Activated CD4-positive, alpha-beta T cell treated with anti-CD3 and anti-CD28 coated beads for 24 hours (primary cell): ENCODE measurements at places on chromosomes 12 and 14.

GRCh38 chr12:18907127-18907526 lies 169.2 kb downstream of the CAPZA3 start:
- DNase-seq = no peak

DNA sequence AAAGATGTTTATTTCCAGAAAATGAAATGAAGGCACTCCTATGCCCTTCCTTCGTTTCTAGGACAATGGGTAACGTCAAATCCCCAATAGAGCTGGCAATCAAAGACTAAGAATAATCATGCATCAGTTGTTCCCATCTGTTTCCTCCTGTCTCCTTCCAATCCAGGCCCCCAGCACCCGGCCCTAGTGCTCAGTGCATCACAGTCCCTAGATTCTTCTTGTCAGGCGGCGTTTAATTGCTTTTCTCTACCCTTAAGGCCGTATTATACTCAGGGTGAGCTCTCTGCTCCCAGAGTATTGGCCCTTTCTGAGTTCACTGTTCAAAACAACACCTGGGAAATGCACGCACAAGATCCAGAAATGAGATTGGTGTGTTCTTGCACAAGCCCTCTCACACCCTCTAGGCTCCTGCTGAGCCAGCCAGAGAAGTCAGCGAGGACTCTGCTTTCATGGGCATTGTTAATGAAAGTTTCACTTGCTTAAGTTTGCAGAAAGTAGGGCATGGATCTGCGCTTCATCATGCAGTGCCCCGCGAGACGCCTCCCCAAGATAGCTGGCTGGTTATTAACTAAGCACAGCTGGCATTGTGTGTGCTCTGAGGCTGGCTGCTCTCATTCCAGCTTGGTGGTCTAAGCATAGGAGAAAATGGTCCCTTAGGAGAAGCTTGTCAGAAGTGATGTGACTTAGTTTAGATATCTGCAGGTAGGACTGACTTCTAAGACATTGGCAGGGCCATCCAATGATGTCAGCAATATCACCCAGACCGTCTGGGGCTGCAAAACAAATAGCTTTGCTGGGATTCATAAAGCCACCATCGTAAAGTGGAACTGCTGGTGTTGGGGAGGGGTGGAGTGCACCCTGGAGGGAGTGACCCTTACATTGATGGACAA lies 28.7 kb downstream of the CRACR2A start:
- DNase-seq = no peak

GRCh38 chr12:9127484-9127883 lies 11.8 kb upstream of the A2M start:
- no peak for DNase-seq

DNA sequence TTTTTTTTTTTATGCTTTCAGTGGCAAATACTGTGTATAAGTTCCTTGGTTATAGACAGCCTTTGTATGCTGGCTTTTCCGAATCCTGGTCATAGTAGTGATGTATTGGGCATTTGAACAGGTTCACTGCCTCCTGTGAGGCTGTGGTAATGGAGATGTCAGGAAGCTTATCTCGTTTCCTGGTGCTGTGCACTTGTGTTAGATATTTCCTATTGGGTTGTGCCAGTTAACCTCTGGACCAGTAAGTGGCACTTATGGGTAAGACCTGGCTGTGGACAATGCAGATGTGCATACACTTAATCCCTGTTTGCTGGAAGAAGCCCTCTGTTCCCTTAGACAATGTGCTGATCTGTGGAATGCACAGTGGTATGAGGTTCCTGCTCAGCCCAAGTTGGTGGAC lies 135.4 kb upstream of the KITLG start:
- DNase-seq = no peak

DNA sequence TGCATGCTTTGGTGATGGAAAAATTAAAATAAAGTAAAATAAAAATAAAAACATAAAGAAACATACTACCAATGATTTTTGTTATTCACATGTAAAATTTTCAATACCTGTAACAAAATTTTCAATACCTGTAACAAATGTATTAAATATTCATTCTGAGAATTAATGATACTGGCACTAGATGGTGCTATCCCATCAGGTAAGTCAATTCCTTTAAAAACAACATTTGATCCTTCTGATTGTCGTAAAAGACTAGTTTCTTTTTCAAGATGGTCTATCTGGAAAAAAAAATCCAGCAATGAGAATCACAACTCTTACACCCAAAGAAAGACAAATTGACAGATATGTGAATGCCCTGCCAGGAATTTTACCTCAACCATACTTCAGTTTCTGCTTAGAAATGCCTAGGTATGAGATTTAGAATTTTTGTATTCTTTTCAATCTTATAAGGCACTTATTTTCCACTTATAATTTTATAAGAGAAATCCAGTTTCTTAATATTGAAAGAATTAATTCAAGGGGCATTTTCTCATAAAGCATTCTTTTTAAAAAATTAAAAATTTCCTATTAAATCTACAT lies 30.7 kb downstream of the CEP290 start:
- DNase-seq = no peak

GRCh38 chr12:91397866-91398532 lies 215.4 kb upstream of the DCN start:
- no peak for DNase-seq

DNA sequence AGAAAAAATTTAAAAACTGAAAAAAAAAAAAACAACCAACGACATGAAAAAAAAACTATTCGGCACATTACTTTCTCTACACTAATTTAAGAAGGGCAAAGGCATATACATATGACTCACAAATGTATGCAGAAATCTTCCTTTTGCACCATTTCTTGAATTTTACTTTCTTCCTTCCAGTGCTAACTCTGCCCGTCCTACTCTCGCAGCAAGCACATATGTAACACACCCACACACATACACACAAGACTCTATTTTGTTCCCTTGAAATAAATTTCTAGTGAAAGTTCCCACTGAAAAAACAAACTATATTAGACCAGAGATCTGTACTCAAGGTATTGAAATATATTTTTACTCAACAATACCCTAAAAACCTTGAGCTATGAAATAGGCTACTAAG lies 14.6 kb downstream of the BTG1 start:
- no peak for DNase-seq

GRCh38 chr12:6469609-6470374 lies 685 bp downstream of the VAMP1 start:
- no peak for DNase-seq

DNA sequence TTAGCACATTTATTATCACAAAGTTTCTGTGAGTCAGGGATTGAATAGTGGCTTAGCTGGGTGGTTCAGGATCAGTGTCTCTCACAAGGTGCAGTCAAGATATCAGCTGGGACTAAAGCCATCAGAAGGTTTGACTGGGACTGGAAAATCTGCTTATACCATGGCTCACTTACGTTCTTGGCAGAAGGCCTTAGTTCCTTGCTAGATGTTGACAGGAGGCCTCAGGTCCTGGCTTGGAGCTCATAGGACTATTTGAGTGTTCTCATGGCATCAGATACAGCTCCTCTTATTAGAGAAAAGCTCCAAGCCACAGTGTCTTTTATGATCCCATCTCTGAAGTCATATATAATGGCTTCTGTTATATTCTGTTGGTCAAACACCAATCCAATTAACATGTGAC lies 127.3 kb downstream of the SLC6A15 start:
- DNase-seq = no peak

DNA sequence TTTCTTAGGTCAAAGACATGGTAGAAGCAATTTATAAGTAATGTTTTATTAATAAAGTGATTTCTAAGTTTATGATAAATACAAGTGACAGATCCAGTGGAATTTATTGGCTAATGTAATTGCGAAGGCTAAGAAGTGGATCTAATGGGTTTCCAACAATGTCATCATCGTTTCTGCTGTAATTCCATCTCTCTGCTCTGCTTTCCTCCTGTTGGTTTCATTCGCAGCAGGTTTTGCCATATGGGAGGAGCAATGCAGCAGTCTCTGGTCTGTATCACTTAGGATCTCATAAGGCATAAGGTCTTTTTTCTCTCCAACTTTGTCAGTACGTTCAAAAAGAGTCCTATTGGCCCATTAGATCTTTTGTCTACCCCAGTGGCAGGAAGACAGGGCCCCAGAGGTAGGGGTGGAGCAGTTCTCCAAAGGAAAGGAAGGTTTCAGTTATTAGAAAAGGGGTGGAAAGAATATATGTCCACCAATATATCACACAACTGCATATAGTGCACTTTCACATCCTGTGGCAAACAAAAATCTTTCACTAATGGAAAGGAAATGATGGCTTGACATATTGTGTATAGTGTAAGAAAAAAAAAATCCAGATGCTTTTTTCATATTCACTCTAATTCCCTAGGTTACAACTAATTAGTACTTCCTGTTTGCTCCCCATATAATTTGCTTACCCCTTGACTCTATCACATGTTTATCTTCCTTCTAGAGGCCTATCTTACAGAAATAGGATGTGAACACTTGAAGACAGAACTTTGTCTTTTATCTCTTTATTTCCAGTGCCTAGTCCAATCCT lies 451.3 kb downstream of the ZFP36L1 start:
- no peak for DNase-seq

DNA sequence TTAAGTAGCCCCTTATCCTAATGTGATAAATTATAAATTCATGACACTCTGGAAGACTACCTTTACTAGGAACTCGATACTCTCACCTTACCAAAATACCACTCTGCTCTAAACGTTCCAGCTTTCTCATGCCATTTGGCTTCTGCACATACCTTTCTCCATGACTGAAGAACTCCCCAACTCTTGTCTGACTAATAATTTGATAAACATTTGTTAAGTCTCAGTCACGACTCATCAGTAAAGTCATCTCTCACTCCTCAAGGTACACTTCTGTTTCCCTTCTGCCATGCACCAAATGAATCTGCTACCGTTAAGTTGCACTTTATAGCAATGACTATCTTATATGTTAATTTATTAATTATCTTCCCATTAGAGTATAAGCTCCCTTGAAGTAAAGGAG lies 498.3 kb upstream of the NOVA1 start:
- no peak for DNase-seq

GRCh38 chr14:45271858-45272537 lies 19.0 kb upstream of the MIS18BP1 start:
- no peak for DNase-seq

- no peak for DNase-seq
Measured at GRCh38 chr14:86961106-86961716, 1031.8 kb downstream of the GALC start.

- no peak for DNase-seq
Measured at GRCh38 chr14:51996148-51996746, 6.9 kb downstream of the RTRAF start.

- DNase-seq = no peak
Measured at GRCh38 chr12:116220756-116221155, 56.7 kb downstream of the MED13L start.

DNA sequence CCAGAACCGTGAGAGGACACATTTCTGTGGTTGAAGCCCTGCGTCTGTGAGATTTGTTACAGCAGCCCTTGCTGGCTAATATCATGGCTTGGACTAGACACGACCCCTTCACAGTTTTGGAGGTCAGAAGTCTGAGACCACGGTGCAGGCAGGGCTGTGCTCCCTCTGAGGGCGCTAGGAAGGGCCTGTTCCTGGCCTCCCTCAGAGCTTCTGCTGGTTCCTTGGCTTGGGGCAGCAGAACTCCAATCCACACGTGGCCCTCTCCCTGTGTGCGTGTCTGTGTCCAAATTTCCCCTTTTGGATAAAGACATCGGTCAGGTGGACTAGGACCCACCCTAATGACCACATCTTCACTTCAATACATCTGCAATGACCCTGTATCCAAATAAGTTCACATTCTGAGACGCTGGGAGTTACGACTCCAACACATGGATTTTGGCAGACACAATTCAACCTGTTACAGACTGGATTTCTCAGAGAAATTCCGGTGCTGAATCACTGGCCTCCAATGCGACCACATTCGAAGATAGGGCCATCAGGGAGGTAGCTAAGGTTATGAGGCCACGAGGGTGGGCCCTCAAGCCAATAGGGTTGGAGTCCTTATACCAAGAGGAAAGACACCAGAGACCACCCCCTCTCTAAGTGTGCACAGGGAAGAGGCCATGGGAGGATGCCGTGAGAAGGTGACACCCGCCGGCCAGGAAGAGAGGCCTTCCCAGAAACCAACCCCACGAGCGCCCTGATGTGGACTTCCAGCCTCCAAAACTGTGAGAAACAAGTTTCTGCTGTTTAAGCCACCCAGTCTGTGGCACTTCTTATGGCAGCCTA lies 43.6 kb upstream of the PPP2R5C start:
- no peak for DNase-seq

- DNase-seq = no peak
Measured at GRCh38 chr12:101619026-101619786, 24.4 kb downstream of the MYBPC1 start.

DNA sequence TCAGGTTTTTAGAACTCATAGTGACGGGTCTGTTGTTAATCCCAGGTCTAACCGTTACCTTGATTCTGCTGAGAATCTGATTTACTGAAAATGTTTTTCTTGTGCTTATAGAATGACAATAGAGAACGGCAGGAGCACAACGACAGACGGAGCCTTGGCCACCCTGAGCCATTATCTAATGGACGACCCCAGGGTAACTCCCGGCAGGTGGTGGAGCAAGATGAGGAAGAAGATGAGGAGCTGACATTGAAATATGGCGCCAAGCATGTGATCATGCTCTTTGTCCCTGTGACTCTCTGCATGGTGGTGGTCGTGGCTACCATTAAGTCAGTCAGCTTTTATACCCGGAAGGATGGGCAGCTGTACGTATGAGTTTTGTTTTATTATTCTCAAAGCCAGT lies 34.4 kb downstream of the PSEN1 start:
- no peak for DNase-seq

DNA sequence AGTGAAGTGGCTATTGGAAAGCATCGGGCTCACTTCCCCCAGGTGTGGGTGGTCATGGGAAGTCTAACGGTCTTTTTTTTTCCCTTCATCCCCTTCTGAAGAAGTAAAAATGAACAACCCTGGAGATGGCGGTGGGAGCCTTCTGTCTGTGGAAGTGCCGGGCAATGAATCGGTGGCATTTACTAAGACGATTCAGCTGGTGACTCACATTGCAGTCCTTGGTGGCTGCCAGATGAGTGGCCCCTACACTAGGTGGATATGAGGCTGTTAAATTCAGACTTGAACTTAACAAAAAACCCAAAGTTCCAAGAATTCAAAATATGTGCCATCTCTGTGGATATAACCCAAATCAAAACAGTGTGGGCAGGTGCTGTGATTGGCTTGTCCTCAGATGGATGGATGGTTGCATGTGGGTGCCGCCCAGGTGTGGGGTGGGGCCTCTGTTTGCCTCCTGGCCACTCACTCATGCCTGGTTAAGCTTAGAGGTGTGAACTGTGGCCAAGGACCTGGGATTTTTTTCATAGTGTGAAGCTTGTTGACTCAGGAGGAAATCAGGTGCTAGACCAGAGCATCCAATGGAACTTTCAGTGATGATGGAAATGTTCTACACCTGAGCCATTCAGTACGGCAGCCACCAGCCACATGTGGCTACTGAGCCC lies 176.7 kb upstream of the NOS1 start:
- DNase-seq = no peak

DNA sequence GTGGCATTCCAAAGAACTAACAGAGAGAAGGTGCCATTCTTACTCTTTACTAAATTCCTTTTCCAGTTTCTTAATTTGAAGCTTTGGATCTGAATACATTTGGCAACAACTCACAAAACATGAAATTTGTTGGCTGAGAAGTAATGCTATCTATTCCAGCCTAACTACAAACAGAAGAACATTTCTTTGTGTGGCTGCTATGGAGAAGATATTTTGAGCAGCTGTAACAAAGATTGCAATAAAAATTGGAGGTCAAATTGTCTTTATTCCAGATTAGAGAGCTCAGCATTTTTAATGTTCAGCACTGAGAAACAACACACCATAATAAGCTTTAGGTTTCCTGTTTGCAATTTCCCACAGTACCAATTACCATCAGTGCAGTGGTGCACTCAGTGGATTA lies 835.8 kb upstream of the FLRT2 start:
- DNase-seq = no peak
